ENCODE measurements at places on chromosomes 3 and 15.

DNA sequence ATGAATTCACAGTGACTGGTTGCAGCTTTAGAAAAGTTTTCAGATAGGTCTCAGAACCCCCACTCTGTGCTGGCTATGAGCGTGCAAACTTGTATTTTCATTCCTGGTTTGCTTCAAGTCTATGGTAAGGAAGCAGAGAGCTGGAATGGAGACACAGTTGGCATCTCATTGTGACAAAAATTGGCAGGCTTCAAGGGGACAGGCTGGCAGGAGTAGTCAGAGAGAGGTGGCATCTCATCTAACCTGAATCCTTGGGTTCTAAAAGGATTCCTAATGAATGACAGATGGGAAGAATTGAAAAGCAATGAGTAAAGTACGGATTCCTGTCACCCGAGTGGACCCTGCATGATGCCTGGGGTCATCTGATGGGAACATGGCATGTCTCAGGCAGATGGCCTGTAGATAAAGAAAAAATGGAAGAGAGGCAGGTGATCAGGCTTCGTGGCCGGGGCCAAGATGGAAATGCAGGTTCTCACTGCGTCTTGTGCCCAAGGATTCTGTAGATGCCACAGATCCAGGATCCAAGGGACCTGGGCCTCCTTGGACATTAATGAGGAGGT, 89.4 kb upstream of the ABHD17C start:
- DNase-seq: no peak

DNA sequence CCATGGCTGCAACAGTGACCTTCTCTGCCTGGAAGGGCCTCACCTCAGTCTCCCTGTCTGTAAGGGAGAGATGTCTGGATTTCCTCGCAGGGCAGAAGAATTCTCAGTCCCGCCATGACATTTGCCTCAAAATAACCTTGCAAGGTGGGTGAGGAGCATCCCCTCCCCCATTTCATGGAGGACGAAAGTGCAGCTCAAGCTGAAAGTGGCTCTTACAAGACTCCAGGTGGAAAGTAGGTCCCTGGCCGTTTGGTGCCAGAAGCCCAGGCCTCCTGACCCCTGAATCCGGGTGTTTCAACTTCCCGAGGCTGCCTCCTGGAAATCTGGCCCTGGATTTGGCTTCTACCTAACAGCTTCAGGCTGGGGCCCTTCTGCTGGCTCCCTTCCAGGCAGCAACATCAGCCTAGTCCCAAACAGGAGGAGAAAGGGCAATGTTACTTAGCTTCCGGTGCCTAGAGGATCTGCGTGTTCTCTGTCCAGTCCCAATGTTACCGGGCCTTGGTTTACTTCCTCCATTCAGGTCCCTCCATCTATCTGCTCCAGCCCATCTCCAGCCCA, 769 bp upstream of the CSPG4 start:
- DNase-seq: no peak

DNA sequence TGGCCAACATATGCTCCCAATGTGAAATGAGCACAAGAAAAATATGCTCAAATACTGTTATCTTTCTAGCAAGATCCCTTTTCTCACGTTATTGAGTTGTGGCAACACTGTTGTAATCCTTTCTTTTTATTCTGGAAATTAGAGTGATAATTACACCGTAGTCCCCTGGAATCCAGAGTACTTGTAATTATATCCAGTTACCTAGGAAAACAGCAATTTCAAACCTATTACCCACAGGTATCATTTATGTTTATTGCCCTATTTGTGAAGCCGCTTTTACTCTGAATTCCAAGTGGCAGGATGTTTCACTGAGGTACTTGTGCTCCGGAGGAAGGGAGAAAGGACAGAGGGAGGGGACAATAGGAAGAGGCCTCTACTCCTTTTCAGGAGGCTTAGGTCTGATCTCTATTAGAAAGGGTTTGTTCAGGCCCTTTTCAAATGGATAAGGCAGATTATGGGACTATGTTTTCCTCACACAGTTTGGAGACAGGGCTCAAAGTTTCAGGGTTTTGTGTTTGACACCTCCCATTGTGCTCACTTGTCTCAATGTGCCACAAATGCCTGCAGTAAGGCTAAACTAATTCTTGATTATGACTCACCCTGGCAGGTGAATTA, 646.6 kb downstream of the TUSC7 start:
- no peak for DNase-seq

DNA sequence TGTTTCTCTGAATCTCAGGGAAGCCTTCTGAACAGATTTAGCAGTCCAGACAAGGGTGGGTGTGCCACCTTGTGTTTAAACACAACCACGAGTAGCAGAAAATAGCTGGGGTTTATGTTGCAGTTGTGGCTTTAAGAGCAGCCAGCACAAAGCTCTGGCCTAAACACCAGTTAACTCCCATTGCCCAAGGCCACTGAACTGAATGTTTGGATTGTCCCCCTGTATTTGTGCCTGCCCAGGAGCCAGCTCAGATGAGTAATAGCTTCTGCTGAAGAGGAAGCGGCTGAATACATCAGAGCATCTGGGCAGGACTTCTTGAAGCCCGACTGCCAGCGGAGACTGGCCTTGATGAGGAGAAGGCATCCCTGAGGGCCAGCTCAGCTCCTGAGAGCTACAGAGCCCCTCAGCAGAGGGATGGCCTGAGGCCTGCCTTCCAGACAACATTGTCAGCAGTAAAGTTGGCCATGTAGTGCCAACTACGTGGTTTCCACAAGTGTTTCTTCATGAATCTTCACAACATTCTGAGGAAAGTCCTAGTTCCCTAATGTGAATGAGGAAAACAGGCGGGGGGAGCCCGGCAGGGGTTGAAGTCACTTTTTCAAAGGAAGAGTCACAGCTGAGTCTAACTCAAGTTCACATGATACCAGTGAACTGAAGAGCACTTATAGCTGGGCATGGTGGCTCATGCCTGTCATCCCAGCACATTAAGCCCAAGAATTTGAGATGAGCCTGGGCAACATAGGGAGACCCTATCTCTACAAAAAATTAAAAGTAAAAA, 65.8 kb upstream of the ZBTB38 start:
- peak; percentile 16 for DNase-seq

GRCh38 chr3:32398531-32398930, 6.9 kb downstream of the CMTM7 start:
- no peak for DNase-seq

DNA sequence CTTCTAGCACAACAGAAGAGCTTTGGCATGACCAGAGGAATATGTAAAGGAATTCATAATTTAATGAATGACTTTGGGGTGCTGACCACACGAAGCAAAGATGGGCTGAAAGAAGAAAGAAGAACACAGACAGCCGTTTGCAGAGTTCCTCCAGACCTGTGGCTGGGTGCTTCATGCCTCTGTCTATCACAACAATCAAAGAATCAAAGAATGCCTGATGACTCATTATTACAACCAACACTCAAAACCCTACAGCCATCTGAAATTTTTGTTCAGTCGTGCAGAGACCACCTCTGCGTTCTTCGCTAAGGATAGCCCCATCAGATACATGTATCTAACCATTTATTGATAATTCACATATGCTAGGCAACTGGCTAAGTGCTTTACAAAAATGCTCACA, 129.0 kb upstream of the PRICKLE2 start:
- no peak for DNase-seq

DNA sequence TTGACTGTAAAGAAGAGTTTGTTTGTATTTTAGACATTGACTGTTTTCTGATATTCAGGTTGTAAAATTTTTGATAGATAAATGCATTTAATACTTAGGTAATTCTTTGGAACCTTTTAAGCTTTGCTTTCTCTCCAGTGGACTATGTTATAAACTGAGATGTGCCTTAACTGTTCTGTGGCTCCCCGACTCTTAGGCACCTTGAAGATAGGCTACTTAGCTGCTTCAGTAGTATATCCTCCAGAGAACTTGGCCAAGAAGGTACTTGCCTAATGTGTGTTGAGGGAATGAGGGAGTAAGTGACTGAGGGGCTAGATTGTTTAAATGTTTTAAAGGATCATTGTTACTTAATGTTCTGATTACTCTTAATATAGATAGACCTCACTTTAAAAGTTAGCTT, 141.3 kb upstream of the LRRFIP2 start:
- DNase-seq: no peak

DNA sequence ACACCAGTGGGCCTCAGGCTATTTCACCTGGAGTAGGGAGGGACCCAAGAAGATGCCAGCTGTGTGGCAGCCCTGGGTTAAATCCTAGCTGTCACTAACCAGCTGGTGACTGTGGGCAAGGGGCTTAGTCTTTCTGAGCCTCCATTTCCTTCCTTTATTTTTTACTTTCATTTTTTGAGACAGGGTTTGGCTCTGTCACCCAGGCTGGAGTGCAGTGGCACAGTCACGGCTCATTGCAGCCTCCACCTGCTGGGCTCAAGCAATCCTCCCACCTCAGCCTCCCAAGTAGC, 108.0 kb upstream of the SMAD3 start:
- DNase-seq: no peak

DNA sequence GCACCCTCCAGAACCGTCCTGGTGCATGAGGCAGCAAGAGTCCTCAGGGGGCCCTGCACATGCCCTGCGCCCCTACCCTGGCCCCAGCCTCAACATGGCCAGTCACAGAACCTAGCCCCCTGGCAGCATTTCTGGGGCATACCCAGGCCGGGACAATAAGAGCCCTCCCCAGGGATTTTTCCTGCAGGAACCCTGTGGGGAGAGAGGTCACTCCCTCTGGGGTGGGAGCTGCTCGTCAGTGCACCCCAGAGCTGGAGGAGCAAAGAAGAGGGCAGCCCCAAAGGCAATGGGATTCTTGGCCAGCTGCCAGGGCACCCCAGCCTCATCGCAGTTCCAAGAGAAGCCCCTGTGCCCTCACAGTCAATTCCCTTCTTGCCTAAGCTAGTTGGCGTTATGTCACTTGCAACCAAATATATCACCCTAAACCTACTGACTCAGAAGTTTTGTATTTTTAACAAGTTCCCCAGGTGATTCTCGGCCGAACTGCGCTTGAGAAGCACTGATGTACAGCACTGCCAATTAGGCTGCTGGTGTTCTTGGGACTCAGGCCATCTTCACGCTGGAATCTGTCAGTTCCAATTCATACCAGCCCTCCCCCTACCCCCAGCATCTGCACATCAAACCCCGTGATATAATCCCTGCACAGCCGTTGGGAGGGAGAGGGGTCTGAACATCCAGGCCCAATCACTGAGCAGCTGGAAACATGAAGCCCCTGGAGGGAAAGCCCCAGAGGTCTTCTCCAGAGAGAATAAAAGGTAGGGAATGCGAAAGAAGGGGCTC, 87.5 kb upstream of the PRR20G start:
- no peak for DNase-seq

DNA sequence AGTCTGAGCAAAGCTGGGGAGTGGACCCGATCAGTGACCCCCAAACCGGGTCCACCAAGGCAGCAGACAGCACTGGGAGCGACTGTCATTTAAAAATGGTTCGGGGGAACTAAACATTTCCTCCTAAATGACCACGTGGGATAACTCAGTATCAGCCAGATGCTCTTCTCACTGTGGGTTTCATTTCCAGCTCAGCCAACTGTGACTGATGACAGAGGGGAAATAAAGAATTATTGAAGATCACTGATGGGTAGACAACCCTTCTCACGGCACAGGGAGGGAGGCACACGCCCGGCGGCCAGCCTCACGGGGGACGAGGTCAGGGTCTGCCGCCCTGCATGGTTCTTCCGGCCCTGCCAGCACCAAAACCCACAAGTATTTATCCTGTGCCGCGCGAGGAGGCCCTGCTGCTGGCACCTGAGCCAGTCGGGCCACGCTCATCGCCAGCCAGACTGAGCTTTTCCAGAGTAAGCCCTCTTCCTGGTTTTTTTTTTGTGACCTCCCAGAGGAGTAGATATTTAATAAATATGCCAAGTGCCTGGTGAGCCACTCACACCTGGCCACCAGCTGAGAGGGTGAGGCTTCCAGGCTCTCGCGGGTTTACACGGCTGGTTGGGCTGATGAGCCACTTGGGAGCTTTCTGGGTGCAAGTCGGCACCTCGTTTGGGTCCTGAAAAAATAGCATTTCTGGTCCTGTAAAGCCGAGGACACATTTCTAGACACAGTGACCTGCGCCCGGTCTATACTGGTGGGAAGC, 6.2 kb downstream of the MELTF start:
- DNase-seq: no peak

DNA sequence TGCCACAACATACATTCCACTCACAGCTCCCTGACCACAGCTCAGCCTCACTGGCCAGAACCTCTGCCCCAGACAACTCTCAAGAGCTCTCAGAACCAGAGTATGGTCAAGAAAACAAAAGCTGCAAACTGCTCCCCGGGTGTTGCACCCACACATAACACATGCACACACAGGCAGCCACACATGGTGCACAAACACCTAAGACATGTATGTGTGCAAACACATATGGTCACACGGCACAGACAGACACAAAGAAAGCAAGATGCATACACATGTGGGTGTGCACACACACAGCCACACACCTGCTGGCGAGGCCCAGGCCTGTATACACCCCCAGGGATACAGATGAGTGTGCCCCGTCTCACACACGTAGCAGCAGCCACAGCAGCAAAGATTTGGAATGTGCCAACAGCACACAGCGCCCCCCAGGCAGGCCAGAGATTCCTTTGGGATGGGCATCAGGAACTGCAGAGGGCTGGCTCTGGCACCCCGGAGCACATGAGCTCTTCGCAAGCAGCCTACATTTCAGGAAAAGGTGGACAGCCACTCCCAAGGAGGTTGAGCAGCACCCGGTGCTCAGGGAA, 6.6 kb downstream of the KLF15 start:
- DNase-seq: no peak

DNA sequence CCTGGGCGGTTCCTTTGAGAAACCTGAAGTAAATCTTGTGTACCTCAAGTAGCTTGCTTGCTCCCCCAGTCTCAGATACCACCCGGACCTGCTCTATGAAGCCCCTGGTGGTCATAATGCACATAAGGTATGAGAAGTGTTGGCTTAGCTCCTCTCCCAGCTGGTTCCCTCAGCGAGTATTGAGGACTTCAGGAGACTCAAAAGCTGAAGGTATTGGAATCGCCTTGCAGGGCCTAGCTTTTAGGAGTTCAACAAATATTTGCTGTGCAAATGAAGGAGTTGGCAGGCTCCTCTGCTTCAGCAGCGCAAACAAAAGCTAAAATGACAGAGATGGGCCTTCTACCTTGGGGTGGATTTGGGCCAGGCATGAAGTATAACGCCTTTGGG, 1.7 kb downstream of the CMTM8 start:
- DNase-seq: no peak

DNA sequence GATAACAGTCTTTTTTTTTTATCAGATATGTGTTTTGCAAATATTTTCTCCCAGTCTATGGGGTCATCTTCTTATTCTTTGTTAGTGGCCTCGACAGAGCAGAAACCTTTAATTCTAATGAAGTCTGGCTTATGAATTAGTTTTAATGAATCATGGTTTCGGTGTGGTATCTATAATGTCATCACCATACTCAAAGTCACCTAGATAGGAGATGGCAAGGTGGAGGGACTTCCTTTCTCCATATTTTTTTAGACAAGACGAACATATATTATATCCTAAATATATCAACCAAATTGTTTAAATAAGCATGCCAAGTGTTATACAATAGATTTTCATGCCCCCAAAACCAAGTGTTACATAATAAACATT, 60.4 kb downstream of the CD200 start:
- DNase-seq: no peak

DNA sequence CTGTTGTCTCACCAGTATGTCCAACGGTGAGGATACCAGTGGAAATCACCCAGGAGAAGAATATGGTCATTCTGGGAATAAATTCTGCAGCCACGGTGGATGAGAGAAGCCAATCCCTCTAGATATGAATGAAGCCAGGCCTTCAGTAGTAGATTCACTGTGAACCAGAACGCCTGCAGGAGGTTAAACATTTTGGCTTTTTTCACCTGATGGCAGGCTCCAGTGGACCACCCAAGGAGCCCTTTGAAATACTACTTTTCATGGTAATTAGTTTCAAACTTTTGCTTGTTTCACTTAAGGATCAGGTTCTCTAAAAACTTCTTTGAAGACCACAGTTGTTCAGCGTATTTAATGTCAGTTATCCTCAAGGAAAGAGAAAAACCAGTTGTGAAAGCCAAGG, 353.4 kb downstream of the RORA start:
- DNase-seq: no peak

All from GOT3 (cell line).